ENCODE measurements at places on chromosomes 16 and 17.

DNA sequence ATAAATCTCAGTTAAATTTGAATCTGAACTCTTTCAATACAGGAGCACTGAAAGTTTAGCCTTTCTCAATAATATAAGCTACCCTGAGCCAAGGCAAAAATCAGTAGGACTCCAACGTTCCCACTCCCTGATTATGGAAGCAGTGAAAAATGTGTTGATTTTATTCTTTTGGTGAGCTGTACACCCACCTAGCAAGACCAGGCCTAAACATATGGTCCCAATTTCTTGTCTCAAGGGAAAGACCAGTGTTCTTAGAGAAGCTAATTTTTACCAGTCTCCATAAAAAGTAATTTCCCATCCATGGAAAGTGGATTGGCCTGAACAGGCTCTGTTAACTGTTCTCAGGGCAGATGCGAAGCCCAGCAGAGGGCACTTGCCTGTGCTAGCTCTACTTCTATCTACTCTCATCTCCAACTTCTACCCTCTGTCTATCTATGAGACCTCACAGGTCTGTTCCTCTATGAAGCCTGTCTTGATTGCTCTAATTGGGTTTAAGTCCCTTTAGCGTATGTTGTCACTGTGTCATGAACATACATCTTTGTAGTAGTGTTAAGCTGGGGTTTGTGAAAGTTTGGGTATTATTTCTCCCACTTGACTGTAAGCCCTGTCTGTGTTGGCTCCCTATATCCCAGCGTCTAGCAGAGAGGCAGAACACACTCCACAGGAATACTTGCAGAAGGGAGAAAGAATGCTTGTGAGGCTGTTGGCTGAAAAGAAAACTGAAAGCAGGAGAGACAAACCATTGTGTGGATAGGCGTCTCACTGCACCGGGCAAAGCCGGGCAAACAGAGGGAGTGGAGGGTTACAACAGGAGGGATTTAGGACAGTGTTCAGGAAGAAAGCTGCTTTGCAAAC is 167.1 kb upstream of the MAF start:
- no peak for DNase-seq

GRCh38 chr17:6170349-6170748 is 100.2 kb downstream of the WSCD1 start:
- DNase-seq = no peak

- no peak for DNase-seq
Measured at GRCh38 chr17:80792373-80792781, 199.3 kb upstream of the CHMP6 start.

DNA sequence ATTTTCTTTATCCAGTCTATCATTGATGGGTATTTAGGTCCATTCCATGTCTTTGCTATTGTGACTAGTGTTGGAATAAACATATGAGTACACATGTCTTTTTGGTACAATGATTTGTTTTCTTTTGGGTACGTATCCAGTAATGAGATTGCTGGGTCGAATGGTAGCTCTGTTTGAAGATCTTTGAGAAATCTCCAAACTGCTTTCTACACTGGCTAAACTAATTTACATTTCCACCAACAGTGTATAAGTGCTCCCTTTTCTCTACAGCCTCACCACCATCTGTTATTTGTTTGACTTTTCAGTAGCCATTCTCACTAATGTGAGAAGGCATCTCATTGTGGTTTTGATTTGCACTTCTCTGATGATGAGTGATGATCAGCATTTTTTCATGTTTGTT is 103.7 kb downstream of the GOSR1 start:
- no peak for DNase-seq

- DNase-seq = no peak
Measured at GRCh38 chr16:85994492-85995490, 95.8 kb downstream of the IRF8 start.

GRCh38 chr16:50329446-50330189 is 39.2 kb downstream of the BRD7 start:
- no peak for DNase-seq

- no peak for DNase-seq
Measured at GRCh38 chr17:43813386-43813785, 19.6 kb downstream of the MPP3 start.

- no peak for DNase-seq
Measured at GRCh38 chr16:31569360-31569717, 41.6 kb downstream of the AHSP start.

- no peak for DNase-seq
Measured at GRCh38 chr16:68999114-68999513, 106.3 kb upstream of the HAS3 start.

DNA sequence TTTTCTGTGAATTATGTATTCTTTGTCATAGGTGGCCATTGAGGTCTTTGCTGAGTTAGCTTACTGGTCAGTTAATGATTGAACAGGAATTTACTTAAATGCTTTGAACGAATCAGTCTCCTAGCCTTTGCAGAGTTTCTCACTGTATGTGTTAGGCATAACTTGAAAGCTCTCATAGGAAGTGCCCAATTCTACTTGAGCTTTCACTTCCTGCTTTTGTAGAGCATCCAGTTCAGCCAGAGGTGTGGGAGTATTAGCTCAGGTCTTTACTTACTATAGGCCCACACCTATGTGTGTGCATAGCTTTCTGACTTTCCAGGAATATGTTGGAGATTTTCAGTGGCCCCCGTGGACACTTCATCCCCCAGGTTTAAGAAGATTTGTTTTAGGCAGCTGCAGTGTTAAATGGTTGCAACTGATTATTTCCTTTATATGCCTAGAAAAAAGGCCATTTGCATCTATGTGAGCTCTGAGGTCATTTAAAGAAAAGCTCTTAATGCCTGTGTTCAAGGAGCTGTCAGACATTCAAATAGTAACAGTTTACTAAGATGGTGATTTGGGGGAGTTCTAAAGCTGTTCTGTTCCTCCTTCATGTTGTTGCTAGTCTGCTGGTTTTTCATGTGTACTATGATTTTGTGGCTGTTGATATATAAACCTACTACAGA is 62.3 kb downstream of the PHKB start:
- peak; percentile 50 for DNase-seq

- peak; percentile 75 for DNase-seq
Measured at GRCh38 chr16:12531937-12532336, 271.8 kb downstream of the CPPED1 start.

- DNase-seq = no peak
Measured at GRCh38 chr17:418421-418751, 65.8 kb upstream of the RPH3AL start.

GRCh38 chr17:58184308-58184985 is 8.1 kb upstream of the EPX start:
- DNase-seq = no peak

DNA sequence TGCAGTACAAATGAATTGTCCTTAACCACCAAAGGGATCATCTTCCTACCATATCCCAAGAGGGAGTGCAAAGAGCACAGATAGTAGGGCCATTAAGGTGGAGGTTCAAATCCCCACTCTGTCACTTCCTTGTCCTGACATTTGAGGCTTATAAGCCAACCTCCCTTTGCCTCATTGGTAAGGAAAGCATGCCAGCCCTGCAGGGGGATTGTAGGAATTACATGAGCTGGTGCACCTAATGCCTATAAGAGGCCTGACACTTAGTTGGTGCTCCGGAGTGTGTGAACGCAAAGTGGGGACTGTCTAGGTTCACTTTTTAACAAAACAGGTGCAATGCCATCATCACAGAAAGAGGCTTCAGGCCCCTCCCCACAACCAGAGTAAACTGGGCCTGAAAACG is 374.4 kb downstream of the SNX29 start:
- no peak for DNase-seq

GRCh38 chr16:11320170-11320569 is 25.1 kb upstream of the RMI2 start:
- DNase-seq = no peak

GRCh38 chr16:73949574-73950320 is 346.9 kb upstream of the PSMD7 start:
- no peak for DNase-seq

DNA sequence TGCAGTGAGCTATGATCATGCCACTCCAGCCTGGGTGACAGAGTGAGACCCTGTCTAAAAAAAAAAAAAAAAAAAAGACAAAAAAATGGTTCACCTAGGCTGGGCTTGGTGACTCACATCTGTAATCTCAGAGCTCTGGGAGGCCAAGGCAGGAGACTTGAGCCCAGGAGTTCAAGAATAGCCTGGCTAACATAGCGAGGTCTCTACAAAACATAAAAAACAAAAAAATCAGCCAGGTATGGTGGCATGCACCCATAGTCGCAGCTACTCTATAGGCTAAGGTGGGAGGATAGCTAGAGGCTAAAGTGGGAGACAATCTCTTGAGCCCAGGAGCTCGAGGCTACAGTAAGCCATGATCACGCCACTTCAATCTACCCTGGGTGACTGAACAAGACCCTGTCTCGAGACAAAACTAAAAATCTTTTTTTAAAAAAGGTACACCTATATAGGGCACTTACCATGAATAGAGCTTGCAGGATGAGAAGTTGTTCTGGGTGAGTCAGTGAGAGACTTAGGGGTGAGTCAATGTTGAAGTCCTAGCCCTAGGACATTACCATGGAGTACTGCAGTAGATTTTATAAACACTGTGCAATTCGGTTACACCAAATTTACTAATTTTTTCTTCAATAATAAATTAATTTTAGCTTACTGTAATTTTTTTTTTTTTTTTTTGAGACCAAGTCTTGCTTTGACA is 19.0 kb downstream of the USP32 start:
- DNase-seq = no peak

DNA sequence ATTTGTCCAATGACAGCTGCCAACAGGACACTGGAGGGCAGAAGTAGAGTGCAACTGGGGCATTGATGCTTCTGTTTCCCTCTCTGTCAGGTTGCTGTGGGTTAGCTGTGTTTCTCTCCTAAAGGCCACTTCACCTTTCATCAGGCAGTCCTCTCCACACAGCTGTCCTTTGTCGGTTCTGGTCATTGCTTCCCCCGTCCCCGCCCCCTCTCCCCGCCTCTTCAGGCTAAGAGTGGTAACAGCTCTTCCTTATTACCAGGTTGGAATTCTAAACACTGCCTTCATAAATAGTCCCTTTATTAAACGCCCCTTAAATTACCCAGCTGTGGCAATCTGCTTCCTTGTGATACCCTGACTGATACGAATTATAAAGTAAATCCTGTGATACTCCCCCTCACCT is 31.8 kb upstream of the NSRP1 start:
- DNase-seq = no peak

- no peak for DNase-seq
Measured at GRCh38 chr17:58335061-58335731, 6.6 kb upstream of the TSPOAP1 start.

DNA sequence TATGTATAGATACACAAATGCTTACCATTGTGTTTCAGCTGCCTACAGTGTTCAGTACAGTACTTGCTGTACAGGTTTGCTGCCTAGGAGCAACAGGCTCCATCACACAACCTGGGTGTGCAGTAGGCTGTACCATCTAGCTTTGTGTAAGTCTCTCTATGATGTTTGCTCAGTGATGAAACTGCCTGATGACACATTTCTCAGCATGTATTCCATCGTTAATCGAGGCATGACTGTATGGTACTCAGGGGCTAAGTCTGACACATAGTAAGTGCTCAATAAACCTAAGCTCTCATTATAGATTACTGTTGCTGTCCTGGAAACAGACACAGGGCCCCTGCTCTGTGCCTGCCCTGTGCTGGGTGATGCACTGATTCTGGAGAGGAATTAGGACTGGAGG is 18.1 kb downstream of the KCNJ12 start:
- DNase-seq = no peak

DNA sequence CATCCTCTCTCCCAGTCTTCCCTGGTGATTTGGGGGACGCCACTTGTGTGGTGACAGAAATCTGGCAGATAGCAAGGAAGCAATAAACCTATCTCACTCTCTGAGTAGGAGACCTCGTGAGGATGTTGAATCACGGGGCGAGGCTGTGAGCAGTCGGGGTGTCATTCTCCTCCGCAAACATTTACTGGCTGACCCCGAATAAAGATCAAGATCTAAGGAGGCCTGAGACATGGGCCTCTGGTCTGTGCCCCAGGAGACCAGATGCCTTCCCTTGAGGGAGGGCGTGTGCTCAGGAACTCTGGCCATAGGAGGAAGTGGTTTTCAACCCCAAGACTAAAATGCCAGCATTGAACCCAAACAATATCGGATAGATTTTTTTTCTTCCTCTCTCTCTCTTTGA is 53.1 kb downstream of the FOXL1 start:
- no peak for DNase-seq

DNA sequence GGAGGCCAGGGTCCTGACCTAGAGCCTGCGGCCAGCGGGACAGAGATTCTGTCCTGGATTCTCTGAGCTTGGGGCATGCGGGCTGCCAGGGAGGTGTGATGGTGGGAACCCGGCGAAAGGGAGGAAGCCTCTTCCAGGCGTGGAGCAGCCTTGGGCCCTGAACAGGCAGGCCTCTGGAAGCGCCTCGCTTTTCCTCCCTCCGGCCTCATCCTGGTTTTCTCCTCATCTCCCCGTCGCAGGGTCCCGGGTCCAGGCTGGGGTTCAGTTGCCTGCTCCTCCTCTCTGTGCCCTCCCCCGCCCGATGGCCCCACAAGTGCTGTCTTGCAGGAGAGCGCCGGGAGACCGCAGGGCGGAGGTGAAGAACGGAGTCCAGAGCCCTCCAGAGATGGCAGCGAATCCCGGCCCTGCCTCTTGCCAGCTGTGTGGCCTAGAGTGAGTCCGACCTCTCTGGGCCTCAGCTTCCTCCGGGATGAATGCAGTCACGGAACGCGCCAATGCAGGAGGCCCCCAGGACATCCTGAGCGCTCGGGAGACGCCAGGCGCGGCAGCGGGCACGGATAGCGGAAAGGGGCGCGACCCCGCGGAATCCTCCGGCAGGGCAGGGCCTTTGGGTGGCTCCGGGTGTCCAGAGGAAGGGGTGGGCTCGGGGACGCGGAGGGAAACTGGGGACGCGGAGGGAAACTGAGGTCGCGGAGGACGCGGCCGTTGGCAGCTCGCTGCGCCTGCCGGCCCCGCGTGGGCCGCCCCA is 553 bp upstream of the RAB11FIP4 start:
- no peak for DNase-seq

- peak; percentile 35 for DNase-seq
Measured at GRCh38 chr16:2296661-2297505, 29.0 kb upstream of the RNPS1 start.

DNA sequence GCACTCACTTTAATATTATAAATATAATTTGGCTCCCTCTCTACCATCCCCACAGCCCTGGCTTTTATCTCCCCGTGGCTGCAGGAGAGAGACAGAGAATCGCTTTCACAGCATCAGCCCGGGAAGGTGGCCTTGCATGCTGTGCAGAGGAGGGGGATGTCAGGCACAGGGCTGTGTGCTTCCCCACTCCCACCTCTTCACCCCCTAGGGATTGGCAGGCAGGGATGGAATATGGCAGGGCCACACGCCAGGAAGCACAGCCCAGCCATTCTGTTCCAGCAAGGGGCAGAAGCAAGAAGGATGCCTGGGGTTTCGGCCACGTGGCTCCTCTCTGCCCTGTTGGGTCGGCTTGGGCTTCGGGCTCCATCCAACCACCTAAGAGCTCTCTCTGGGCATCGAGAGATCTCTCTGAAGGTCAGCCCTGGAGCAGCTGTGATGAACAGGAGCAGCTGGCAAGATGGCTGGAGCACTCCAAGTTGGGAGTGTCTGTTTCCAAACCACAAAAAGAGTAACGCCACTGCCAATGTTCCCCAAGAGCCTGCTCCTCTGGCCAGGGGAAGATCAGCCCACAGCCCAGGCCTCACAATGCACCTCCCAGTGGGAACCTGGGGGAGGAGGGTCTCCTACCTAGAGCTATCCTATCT is 223.2 kb downstream of the C16orf78 start:
- no peak for DNase-seq

- no peak for DNase-seq
Measured at GRCh38 chr17:31598921-31599571, 207.6 kb downstream of the RAB11FIP4 start.

- DNase-seq = peak; percentile 89
Measured at GRCh38 chr17:979539-980405, at the start of gene NXN. Gene NXN, minus strand, starts transcription at chr17:979776.

- DNase-seq = no peak
Measured at GRCh38 chr17:75507733-75508719, 7.3 kb downstream of the CASKIN2 start.
